ENCODE measurements at places on chromosomes 2 and 18.

DNA sequence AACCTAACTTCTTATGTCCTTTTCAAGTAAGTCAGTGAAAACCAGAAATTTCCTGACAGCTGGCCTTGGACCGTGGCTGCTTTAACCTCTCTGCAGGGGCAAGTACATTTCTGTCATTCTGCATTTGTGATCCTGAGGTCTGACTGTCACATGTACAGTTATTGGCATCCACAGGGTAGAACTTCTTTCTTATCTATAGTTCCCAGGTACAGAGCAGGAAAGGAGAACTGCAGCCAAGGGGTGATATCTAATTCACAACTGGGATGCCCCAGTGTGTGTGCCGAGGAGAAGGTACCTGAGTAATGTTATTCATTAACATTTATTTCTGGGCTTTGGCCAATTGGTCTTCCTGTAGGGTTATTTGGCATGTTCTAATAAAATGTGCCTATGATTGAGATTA lies 468.9 kb downstream of the PARD3B start:
- DNase-seq: no peak

DNA sequence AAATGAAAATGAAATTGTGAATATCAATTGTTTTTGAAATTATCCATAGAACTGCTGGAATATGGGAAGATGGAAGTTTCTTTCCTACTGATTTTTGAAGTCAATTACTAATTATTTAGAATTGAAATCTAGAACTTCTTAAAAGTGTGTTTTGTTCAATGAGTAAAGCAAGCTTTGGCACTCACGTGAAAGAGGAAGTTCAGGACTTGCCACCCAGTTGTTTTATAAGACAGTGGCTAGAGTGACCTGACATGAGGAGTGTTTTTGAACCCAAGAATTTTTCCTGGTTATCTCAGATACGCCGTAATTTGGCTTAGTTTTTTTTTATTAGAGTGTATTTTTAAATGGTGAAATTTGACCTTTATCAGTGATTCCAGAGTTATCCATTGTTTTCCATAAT lies 3.5 kb downstream of the MXD1 start:
- no peak for DNase-seq

DNA sequence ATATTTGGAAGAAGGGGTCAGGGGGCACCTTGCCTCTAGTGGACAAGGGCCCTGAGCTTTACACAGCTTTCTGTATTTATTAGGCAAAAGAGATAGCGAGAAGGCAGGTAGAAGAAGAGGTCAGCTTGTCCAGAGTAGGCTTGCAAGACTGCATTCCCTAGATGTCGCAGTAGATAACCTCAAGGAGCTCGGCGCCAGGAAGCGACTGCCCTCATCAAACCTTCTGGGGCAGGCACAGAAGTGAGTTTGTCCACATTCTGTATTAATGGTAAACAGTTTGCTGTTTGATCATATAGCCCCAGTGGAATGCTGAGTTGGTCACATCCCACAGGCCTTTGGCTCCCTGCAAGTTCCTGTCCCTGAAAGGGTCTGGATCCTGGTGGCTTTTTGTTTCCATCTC lies 7.0 kb downstream of the CHCHD5 start:
- no peak for DNase-seq

DNA sequence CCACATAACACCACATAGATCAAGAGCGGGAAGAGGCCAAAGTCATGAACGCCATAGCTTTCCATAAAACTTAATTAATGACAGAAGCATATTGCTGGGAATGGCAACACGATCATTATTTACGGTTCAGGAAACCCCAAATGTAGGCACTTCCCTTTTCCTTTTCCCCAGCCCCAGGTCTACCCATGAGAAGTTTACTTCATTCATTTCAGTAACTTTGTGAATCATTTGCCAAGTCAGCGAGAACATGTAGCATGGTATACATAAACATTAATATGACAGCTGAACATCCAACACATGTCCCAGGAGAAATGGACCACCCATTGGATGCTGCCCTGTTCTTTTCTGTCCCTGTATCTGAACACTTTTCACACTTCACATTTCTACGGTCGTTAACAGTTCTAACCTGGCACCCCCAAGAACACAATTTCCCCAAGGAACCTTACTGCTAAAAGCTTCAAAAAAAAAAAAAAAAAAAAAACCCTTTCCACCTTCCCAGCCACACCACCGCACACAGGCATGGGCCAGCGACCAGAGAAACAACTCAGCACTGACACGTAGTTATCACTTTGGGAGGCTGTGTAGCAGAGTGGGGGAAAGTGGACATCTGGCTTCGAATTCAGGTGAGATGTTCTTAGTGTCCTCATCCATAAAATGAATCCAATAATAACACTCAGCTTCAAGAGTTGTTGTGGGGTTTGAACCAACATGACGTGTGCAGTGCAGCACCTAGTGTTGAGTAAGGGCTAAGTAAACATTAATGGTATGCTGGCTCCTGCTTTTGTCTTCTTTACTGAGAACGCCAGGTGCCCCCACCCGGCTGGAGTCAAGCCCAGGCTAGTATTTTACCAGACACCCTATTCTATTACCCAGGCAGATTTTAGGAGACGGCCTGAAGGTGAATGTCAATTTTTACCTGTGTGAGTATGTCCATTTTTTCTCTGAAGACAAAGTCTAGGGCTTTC lies 371.5 kb downstream of the LNPK start:
- no peak for DNase-seq

GRCh38 chr18:24080861-24081260 lies 58.0 kb upstream of the CABYR start:
- no peak for DNase-seq

GRCh38 chr2:234341306-234341985 lies 155.4 kb downstream of the ARL4C start:
- no peak for DNase-seq

DNA sequence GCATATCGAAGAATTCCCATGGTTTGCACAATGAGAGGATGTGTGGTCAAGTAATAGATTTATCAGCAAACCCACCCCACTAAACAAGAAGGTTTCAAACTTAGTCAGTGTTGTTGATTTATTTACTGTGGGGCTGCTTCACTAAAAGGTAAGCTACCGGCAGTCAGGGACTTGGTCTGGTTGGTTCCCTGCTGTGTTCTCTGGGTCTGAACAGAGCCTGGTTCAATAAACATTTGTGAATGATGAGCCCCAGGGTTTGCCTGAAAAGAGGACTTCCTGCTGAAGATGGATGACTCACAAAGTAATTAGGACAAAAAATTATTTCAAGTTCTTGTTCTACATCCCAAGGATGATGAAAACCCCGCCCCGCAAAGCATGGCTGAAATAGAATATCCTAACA lies 108.3 kb downstream of the SPP2 start:
- DNase-seq: no peak

DNA sequence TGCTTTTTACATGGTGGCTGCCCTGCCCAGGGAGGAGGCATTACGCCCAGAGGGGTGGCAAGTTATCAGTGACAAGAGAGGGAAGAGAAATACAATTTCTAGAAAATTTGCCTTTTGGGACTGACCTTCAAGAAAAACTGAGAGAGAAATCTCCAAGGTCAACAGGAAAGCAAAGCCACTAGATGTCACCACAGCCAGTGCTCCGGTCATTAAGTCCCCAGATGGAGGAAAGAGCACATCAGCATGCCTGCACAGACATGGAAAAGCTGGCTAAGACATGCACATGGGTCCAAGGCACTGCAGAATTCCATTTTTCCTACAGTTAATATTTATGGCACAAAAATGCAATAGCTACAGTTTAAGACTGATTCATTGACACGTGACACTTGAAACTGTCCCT lies 21.0 kb downstream of the FHL2 start:
- no peak for DNase-seq

DNA sequence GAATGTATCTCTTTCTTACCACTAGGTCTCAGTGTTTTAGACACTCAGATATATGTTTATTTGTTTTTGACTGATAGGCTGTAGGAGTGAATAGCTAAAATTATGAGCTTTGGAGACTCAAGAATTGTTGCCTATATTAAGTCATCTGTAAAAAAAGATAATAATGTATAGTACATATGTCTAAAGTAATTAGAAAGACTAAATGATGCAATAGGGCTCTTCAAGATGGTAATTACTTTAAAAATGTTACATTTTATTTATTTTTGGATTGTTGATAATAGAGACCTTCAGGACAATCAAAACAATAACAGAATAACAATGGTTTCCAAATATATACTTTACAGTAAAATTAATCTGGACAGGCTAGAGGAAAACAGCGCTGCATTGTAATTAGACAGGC lies 19.9 kb upstream of the SCN7A start:
- no peak for DNase-seq

- no peak for DNase-seq
Measured at GRCh38 chr2:99421469-99421868, 68.3 kb downstream of the REV1 start.

DNA sequence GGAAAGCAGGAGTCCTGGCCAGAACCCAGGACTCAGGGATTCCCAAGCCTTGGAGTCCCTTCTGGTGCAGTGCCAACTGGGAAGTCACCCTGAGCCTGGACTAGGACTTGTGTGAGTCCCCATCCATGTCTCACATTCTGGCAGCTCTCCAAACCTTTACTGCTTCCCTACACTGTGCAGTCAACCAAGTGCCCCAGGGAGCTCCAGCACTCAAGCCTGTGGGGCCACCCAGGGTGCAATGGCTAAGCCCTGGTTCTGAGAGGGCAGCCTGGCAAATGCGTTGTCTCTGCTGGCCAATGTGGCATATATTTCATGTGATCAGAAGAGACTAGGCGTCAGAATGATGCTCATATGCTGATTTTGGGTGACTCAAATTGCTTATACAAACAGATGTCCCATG lies 223.4 kb downstream of the SP3 start:
- no peak for DNase-seq

GRCh38 chr2:29223851-29224692 lies 108.9 kb downstream of the CLIP4 start:
- DNase-seq: peak; percentile 11

DNA sequence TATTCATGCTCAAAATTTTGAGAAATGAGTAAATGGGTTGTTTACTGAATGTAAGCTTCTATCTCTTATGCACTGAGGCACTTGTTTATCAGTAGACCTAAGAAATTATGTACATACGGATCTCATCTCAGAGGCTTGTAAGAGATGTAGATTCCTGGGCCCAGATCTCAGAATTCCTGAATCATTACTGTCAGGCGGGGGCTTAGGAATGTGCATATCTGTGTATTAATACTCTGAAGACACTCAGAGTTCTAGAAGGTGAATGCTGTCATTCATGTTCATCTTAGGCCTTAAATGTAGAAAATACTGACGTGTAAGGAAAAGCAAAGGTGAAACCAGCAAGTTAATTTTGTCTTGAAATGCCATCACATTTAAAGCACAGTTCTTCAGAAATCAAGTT lies 169.6 kb downstream of the FMNL2 start:
- DNase-seq: no peak

DNA sequence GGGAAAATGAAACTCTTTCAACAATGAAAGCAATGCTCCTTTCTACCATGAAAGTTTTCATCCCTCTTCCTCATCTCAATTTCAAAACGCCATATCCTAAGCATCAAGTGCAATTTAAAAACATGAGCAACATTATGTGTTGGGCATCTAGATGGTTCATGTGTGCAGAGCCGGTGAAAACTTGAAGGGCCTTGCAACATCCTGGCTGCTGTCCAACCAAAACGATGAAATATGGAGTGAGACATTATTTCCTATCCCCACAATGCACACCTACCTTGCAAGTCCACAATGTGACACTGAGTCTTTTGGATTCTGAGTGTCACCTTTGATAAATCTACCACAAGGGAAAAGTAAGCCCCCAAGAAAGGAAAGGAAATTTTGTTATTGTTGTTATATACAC lies 110.0 kb downstream of the NCKAP5 start:
- DNase-seq: no peak

DNA sequence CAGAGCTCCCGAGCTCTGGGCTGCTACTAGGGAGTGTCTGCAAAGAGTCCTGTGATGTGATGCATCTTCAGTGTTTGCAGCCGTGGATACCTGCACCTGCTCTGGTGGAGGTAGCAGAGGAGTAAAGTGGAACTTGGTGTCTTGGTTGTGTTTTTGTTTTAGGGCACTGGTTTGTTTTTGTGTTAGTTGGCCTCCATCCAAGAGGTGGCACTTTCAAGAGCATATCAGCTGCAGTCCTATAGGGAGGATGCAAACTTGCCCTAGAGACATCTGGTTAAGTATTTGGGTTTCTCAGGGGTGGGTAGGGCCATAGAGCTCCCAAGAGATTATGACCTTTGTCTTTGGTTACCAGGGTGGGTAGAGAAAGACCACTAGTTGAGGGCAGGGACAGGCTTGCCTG lies 1249.0 kb upstream of the FAM98A start:
- DNase-seq: no peak

- DNase-seq: no peak
Measured at GRCh38 chr2:152423684-152424083, 88.7 kb downstream of the FMNL2 start.

- DNase-seq: no peak
Measured at GRCh38 chr2:208985644-208986043, 438.2 kb upstream of the MAP2 start.

DNA sequence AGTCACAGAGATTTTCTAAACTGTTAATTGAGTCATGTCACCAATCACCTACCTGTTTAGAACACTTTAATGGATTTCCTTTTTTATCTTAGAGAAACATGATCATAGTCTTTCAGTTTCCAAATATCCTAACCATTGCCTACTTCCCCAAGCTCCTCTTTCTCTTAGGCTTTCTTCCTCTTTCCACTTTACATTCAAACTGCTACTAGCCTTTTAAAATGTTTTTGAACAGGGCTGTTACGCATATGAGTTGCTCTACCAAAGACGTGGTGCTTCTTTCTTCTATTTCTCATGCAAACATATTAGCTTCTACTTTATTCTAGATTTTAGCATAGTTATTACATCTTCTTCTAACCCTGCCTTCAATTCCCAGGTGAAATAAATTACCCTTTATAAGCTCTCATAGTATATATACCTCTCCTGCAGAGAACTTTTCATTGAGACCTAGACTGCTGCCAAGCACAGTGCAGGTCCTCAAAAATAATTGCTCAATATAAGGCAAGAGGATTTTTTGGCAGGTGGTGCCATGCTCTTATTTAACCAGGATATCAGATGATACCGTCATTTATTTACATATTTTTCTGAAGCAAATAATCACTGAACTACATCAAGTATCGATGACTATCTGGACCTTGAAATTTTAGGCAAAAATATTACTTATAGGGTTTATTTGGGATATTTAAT lies 937.1 kb downstream of the TSN start:
- DNase-seq: no peak

GRCh38 chr2:3959372-3959771 lies 256.0 kb downstream of the DCDC2C start:
- no peak for DNase-seq

GRCh38 chr2:128689971-128690370 lies 371.3 kb upstream of the HS6ST1 start:
- DNase-seq: no peak

- DNase-seq: no peak
Measured at GRCh38 chr2:143611336-143611735, 482.1 kb downstream of the ARHGAP15 start.

GRCh38 chr2:38508311-38509039 lies 94.3 kb downstream of the HNRNPLL start:
- no peak for DNase-seq

DNA sequence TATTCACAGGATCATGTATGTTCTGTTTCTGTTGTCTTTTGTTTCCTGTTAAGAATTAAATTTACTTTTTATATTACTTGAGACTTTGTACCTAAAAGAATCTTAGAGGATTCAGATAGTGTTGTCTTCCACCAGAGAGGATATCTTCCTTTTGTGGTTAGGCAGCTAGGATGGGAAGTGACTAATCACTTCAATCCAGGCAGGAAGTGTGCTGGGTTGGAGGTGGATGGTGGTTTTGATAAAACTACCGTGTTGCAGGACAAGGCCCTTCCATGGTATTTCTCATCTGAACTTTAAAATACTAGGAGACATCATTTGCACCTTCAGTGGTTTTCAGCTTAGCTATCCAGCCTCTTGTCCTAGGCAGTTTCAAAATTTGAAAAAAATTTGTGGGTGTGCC lies 728.6 kb upstream of the CDH2 start:
- DNase-seq: no peak

GRCh38 chr2:118300832-118301231 lies 212.6 kb downstream of the INSIG2 start:
- DNase-seq: no peak
